Esophagus squamous epithelium (tissue), 5 donors: ENCODE measurements at places on chromosomes 7 and 10.

GRCh38 chr7:29878081-29878688 is 71.9 kb downstream of the WIPF3 start:
- no peak for DNase-seq

DNA sequence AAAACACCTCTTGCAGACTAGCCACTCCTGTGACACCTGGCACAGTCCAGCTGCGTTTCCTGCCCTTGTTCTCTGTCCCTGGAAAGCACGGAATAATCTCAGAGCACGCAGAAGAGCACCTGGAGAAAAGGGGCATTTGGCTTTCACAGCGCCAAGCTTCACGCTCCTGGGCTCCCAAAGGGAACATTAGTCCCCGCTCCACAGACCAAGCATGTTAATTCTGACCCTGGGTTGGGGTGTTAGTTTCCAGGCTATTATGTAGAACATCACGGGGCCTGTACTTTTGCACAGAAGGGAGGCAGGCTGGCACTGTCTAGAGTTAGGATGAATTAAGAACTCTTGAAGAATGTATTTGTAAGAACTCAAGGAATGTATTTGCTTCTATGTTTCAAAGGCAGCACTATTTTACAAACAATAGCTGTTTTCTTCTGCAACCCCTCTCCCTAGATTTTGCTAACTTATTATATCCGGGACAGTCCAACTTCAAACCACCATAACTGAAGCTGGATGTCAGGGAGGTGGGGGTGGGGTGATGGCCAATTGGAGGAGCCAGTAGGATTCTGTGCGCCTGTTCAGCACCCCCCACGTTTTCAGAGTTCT is 62.2 kb upstream of the TRIM8 start:
- no peak for DNase-seq

GRCh38 chr7:25633426-25634036 is 405.2 kb upstream of the NPVF start:
- no peak for DNase-seq

- no peak for DNase-seq
Observed at GRCh38 chr7:44072364-44073231, 7.2 kb upstream of the PGAM2 start.
